ENCODE measurements at places on chromosomes 7 and 10.

- DNase-seq = no peak
These were observed 318.2 kb upstream of the CELF2 start for GRCh38 chr10:10699427-10699826.

DNA sequence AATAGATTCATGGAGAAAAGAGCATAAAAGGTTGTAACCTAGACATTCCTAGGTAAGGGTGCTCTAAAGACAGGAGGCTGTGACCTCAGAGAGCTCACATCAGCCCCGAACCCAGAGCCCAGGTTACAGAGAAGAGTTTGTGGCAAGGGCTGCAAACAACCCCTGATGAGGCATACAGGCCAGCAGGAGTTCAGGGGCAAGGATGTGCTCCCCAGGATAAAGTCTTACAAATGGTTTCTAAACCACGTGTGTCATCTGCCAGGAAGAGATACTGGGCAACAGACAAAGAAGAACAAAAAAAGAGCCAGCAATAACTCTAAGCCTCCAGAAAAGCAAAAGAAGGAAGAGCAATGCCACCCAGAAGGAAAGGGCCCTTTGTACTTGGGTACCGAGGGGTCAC, 27.7 kb downstream of the NCAPG2 start:
- no peak for DNase-seq

GRCh38 chr10:11298116-11298515, 280.4 kb downstream of the CELF2 start:
- no peak for DNase-seq

GRCh38 chr10:2548071-2548470, 519.3 kb upstream of the PFKP start:
- no peak for DNase-seq

- DNase-seq = no peak
These were observed 28.3 kb upstream of the CYP26C1 start for GRCh38 chr10:93032105-93032808.

DNA sequence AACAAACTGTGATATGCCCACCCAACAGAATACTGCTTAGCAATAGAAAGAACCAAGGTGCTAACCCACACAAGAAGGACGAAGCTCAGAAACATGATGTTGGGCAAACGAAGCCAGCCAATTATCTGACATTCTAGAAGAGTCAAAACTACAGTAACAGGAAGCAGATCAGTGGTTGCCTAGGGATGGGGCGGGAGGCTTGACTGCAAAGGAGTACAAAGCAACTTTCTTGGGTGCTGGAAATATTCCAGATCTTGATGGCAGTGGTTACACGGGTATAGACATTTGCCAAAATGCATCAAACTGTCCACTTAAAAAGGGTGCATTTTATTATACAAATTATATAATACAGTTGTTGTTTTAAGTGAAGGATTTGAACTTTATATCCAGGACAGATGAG, 41.1 kb upstream of the RET start:
- no peak for DNase-seq

DNA sequence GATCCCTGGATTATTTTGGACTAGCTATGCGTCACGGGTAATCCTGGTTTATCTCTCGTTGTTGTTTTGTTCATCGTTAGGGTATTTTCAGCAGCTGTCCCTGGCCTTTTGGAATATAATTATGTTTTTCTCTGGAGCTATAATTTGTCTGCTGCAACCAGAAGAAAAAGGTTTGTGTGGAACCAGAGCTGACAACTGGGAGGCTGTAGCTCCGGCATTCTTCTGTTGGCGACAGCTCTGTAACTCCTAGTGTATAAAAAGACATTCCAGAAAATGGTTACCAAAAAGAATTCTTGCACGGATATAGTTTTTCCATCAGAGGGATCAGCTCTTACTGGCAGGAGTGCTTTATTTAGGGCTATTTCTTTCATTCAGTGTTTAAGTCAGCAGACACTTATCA, 130.9 kb upstream of the PRR15 start:
- peak; percentile 21 for DNase-seq

GRCh38 chr10:44929356-44930255, 18.5 kb downstream of the TMEM72 start:
- no peak for DNase-seq
